ENCODE measurements at places on chromosomes 6 and 20.
A peak's percentile ranks its signal among the peaks of the same experiment; 100 is the strongest.

DNA sequence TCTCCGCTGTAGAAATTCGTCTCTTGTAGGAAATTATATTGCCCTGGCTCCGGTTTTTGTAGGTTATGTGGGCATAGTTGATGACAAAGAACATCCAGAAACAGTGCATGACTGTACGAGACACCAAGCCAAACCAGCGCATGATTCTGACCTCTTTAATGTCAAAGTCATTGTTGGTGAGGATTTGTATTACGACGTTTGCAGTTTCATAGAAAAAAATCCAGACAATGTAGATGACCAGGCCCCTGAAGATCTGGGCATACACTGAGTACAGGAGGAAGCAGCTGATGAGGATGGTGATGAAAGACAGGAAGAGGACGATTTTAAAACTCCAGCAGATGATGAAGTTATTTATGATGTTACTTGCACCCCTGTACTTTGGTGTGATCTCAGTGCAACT is 39.1 kb upstream of the TBC1D22B start:
- no peak for DNase-seq

- DNase-seq = peak; percentile 86
Measured at GRCh38 chr20:51542571-51543421, at the start of gene NFATC2. TSS of gene NFATC2 (minus strand) at chr20:51542719. CDS start at chr20:51542499, 220 bp downstream.

DNA sequence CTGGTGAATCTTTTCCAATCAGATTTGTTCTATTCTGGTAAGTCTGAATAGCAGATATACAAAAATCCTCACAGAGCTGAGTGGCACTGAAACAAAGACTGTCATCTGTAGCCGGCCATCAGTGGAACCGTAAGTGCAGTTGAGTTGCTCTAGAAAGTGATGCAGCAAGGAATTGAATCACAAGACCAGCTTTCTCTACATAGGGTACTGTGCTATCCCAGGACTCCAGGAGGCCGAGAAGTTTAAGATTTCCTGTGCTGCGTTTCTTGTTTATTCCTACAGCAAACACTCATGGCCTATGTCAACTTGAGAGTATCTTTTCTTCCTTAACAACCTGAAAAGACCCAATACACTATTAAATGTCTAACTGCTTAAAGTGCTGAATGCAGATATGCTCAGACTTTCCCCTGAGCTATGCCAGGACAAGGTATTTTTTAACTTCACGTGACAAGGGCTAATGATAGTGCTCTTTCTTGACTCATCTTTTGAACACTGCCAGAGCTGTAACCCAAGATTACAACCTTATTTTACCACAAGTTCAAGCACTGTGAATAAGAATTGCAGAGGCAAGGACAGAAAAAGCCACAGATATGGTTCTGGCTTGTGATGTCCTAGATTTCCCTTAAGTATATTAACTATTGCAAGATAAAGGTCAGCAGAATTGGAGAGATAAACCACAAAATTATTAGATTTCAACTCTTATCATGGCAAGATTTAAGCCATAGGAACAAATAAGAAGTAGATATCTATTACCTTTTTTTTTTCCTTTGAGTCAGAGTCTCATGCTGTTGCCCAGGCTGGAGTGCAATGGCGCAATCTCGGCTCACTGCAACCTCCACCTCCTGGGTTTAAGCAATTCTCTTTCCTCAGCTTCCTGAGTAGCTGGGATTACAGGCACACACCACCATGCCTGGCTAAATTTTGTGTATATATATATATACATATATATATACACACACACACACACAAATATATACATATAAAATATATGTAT is 71.6 kb downstream of the GJA1 start:
- no peak for DNase-seq

GRCh38 chr6:35108309-35108885 is 32.7 kb downstream of the TCP11 start:
- no peak for DNase-seq

DNA sequence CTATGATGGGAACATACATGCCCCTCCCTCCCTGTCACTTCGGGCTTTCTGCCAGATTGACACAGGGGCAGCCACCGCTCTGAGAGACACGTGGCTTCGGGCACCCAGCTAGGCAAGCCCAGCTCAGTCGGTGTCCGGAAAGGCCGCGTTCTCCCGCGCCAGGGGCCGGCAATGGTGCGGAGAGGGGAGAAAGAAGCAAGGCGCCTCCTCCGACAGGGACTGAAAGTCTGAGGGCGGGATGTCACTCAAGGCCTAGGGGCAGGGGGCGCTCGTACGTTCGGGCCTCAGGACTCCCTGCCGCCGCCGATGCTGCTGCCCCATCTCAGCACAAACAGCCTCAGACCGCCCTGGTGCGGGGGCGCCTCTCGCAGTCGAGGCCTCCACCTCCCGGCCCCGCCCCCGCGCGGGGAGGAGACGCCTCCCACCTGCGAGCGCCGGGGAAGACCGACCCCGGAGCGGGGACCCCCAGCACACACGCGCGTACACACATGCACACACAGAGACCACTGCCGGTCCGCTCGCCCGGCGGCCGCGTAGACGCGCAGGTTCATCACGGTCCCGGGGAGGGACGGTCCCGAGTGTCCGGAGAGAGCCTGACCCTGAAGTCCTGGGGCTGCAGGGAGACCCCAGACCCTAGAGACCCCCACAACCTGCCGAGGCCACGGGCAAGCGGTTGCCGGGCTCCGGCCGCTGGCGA is 1.9 kb downstream of the GRM4 start:
- no peak for DNase-seq

DNA sequence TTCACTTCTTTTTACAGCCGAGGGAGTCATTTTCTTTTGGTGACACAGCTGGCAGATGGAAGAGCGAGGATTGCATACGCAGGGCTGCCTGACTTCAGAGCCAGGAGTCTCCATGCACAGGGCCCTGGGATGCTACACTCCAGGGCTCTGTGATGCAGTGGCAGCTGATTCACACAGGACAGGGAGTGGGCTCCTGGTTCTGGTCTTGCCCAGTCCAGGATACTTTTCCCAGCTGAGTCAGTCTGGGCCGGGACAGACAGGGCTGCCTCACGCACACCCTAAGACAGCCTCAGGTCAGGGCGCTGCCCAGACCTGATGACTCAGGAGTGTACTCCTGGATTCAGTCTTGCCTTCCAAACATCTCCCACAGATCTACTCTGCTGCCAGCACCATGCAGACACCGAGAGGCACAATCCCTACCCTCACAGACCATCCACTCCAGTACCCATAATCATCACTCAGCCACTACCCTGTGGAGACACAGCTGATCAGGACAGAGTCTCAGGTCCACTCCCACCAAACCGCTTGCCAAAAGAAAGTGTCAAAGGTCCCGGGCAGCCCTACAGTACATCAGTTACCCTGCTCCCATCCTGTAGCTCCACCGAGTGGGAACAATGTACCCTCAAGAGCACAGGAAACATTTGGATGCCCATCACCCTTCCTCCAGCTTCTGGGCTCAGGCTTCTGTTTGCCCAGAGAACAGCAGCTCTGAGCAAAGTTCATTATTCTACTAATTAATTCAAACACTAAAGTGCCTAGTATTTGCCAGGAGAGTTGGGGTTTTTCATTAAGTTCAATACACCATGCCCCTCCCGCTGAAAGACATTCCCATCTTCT is 11.5 kb downstream of the SDC4 start:
- DNase-seq = no peak

DNA sequence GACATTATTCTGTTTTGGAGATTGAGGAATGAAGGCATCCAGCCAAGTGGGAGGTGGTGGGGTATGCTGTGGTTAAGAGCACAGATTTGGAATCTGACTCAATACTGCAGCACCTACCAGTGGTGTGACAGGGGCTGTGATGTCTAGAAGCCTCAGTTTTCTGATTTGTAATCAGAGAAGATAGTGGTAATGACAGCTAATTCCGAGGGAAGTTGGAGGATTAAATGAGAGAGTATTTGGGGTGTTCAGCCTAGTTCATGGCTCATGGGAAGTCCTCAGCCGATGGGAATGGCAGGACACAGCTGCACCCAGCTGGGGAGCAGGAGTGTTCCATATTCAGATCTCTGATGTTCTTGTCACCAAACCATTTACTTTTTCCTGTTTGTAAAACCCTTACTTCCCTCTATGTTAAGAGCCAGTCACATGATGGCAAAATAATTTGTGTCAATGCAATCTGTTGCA is 9.3 kb downstream of the SLC9A8 start:
- DNase-seq = no peak

- DNase-seq = no peak
Measured at GRCh38 chr6:44642870-44643522, 255.5 kb downstream of the CDC5L start.

GRCh38 chr6:27518881-27519795 is 46.2 kb upstream of the ZNF184 start:
- no peak for DNase-seq

Data from GM12892 (cell line).